GM04504 (cell line): ENCODE measurements at places on chromosomes 16 and 17.

GRCh38 chr16:10752843-10753523 lies 9.3 kb downstream of the NUBP1 start:
- DNase-seq = no peak

- no peak for DNase-seq
These were observed 1.0 kb downstream of the BAHCC1 start for GRCh38 chr17:81396278-81396721.

DNA sequence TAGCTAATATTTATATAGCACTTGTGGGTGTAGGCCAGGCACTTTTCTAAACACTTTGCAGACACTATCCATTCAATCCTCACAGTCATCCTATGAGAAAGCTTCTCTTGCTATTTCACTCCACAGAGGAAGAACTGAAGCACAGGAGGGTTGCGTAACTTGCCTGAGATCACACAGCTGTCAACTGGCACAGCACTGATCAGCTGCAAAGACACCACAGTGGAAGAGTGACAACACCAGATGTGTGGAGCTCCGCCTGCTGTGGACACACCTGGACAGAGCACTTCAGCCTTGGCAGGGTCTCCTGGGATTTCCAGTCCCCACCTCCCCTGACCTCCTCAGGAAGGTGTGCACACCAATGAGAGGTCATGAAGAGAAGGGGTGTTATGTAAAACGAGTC lies 13.3 kb upstream of the CNEP1R1 start:
- DNase-seq = no peak

- DNase-seq = no peak
These were observed 41.1 kb downstream of the SRL start for GRCh38 chr16:4200781-4201137.

DNA sequence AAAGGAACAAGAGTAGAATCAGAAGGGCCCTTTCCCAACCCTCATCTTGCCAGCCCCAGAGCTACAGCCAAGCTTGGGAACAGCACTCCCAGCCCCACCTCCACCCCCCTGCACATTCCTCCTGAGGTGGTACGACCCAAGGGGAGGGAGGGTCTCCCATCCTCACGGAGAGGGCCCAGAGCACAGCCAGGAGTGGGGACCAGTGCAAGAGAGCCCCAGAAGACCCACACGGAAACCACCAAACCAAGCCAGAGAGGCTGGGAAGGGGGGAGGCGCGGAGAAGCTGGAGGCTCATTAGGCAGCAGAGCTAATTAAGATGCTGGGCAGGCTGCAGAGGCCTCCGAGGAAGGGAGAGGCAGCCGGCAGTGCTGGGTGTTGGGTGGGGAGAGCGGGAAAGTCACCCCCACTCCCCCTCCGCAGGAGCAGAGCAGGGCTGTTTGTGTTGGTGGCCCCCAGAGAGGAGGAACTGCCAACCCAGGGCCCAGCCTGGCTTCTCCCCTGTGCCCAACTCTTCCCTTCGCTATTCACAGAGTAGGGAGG lies 2.4 kb downstream of the CACNB1 start:
- no peak for DNase-seq

DNA sequence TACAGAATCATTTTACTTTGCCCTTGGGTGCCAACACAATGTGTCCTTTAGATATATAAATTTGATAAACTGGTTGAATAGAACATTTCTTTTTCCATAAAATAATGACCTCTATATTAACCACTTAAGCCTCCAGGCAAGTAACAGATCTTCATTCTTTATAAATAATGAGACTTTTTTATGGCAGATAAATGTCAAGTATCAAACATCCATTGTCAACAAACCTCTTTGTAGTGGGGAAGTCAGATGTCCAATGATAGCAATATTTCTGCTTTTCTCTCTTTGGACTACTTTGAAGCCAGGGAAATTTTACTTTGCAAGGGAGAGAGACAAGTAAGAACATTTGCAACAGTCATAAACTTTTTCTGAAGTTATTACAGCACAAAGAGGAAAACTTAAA lies 841.2 kb downstream of the CDH8 start:
- no peak for DNase-seq
